ENCODE measurements at places on chromosomes 1 and 21.
A peak's percentile ranks its signal among the peaks of the same experiment; 100 is the strongest.

DNA sequence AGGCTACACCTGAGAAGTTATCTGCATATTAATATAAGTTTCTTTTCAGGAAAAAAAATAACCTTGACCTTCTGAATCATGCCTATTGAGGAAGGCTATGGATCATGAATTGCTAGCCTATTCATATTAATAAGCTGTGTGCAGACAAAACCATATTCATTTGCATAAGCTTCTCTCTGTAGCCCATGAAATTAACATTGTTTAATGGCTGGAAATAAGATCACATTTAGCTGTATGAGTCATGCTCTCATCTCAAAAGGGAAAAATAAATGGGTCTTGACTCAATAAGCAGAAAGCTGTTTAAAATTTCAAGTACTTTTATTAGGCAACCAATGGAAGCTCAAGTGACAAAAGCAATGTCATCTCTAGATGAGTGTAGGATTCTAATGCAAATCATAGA lies 330.0 kb upstream of the DEPDC1 start:
- DNase-seq: no peak

GRCh38 chr1:63642901-63643300 lies 49.7 kb downstream of the PGM1 start:
- DNase-seq: no peak

DNA sequence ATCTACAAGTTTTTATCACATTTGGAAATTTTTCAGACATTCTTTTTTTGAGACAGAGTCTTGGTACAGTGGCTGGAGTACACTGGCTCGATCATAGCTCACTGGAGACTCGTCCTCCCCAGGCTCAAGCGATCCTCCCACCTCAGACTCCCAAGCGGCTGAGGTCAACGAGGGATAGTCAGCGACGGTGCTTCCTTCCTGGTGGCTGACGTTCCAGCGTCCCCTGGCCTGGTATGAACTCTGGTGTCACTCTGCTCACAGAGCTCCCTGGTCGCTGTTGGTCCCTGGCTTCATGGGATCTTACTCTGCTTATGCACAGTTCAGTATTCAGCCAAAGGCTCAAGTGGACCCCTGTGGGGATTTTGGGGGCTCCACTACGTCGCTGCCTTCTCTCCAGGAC lies 3.5 kb upstream of the ARHGEF16 start:
- no peak for DNase-seq

- no peak for DNase-seq
These were observed 9.0 kb upstream of the PGBD5 start for GRCh38 chr1:230435108-230435507.

DNA sequence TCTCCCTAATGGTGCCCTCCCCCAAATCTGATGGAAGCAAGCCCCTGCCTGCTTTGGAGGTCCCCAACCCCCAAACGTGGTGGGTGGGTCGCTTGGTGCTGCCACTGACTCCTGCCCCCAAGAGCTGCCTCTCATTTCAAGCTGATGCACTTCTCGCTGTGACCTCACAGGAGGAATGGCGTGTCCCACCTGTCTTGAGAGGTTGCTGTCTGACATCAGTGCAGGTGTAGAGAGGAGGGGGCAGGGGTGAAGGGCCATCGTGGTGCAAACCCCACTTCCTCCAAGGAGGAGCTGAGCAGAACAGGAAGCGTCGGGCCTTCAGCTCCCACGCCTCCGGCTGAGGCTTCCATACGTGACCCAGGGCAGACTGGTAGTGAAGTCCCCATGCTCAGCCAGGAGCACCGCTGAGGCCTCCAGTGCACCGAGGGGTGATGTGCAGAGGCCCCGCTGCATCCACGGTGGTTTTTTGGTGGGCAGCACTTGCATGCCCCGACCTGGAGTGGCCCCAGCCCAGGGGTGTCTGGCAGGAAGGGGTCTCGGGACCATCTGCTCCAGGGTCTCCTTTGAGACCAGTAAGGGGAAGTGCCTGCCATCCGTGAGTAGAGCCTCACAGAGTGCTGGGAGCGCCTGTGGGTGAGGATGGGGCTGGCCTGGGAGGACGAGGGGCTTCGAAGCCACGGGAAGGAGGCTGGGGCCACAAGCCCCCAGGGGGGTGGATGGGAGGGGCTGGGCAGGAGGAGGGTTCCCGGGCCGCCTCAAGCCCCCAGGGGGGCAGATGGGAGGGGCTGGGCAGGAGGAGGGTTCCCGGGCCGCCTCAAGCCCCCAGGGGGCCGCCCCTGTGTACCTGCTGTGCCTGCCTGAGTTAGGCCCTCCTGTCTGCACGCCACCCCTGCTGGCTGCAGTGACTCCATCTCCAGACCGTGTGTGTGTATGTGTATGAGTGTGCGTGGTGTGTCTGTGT lies 39.8 kb downstream of the WDR4 start:
- DNase-seq: peak; percentile 9

DNA sequence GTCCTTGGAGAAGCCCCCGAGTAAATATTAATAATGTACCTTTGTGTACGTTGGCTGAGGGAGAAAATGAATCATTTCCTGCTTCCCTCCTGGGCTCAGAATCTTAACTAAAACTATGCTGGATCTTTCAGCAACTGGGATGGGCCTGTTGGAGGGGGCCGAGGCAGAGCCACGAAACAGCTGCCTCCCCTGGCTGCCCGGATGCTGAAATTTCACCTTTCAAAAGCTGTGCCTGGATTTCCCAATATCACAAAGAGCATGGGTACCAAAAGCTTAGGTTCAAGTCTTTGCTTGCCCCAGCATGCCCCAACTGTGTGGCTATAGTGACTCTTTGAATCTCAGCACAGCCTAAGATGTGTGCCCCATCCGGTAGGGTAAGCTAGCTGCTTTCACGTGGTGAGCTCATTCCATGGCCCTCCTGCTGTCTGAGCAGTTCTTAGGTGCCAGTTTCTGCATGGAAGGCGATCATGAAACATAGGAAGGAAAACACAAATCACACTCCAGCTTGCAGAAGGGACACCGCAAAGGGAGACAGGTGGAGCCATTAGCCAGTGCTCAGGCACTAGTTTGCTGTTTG lies 473.5 kb downstream of the PTPRU start:
- DNase-seq: no peak

DNA sequence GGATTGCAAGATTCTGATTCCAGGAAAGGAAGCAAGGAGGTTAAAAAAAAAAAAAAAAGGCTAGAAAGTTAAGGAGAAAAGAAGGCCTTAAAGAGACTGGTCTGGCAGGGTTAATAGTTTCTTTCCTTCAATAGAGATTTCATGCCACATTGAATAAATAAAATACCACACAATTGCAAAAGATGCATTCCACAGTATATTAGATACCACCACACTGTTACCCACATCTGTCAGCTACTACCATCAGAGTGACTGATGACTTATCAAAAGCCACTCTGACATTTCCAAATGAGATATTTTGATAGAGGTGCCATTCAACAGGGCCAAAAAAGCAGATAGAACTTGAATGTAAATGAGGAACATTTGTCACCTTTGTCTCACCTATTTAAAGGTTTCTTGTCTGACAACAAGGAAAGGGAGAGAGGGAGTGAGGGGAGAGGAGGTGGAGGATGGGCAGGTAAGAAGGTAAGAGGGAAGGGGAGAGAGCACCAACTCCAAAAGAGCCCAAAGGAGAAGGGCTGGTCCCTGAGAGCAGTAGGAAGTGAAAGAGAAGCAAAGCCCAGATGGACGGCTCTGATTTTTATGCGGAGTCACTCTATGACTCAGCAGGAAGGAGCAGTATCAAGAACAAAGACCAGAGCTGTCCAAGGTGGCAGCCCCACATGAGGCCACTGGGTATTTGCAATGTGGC lies 38.3 kb downstream of the LRRN2 start:
- DNase-seq: peak; percentile 51
